ENCODE measurements at places on chromosomes 11 and 22.

DNA sequence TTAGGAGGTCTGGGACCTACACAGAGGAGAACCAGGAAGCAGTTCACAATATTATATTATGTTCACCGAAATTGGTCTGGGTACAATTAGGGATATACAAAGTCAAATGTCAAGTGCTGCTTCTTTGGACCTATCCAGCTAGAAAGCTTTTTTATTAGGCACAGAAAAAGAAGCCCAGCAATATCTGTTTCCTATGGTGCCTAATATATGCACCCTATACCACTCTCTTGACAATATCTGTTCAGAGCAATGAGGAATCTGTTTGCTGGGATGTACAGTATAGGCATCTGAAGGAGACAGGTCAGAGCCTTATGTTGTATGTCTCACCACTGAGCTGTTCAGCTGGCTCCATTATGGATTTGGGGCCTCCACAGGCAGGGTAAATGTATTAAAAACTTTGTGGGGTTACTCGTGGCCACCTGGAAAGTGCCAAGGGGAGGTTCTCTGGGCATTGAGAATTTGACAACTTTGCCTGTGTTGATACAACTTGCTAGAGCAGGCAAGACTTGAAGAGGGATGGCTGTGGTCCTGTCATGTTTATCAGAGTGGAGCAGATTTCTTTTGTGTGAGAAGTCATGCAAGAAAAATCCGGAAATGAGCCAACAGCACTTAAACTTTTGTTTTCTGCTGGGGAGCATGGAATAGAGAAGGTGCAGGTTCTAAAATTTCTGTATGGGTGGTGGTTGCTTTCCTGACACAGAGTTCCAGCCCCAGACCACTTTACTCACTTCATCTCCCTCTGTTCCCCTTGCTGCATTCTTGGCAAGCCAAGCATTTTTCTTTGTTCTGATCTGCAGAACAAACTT is 10.1 kb downstream of the STIM1 start:
- DNase-seq = no peak

GRCh38 chr11:86119077-86119476 is 50.2 kb upstream of the PICALM start:
- DNase-seq = no peak

GRCh38 chr11:34978236-34979191 is 62.1 kb downstream of the PDHX start:
- no peak for DNase-seq

- no peak for DNase-seq
Observed at GRCh38 chr11:14751975-14752407, 108.4 kb downstream of the PDE3B start.

DNA sequence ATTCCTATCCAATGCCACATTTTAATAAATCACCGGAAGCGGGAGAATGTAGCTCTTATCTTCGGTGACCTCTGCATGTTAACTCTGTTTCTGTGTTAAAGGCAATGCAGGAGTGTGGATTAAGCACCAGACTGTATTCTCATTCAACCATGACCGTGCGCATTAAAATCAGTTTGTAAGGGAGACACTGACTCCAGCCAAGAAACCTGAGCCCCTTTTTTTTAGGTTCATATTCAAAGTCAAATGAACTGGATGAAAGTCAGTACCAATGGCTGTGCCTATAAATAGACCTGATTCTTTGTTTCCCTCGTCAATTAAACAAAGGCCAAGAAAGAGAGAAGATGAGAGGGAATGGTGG is 32.2 kb downstream of the C11orf91 start:
- no peak for DNase-seq

DNA sequence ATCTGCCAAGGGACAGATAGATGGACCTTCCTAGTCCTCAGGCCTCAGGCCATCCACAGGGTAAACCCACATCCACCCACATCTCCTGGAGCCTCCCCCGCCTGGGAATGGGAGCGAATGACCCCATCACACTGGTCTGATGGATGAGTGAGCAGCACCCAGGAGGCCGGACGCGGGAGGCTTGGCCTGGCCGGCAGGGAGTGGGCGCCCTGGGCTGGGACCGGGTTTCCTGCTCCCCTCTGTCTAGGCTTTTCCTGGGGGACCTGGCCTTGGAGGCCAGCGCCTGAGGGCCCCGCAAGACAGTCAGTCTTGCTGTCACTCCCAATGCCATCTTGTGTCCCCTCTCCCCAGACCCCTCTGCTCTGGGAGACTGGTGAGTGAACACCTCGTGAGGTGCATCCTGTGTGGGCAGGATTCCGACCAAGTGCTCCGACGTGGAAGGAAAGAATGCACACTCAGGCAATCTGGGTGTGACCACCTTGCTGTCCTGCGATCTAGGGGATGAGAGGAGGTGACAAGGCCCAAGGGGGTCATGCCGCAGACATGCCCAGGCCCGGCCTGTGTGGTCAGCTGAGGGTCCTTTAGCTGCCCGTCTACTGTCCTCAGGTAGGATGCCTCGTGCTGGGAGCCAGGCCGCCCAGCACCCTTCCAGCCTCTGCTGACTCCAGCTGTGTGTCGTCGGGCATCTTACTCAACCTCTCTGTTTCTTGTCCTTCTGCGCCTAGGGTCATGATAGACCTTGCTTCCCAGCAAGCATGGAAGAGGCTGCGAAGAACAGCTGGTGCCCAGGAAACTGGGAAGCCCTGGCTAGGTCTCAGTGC is 26.5 kb upstream of the WNT7B start:
- no peak for DNase-seq

DNA sequence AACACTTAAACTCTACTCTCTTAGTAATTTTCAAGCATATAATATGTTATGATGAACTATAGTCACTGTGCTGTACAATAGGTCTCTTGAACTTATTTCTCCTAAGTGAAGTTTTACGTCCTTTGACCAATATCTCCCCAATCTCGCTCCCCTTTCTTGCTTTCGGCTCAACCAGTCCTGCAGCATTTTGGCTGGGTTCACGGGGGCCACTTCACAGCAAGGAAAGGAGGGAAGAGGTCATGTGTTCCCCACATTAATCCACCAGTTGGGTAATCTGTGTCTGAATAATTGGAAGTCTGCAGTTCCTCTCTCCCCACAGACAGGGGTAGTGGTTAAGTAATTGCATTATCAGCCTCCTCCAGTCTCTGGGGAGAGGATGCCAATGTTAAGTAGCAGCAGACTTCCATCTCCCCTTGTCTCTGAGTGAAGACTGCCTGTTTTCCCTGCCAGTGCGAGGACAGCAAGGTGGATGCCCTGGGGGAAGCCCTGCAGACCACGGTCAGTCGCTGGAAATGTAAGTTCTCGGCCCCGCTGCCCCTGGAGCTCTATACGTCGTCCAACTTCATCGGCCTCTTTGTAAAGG is 59.2 kb upstream of the CRTAM start:
- DNase-seq = no peak

DNA sequence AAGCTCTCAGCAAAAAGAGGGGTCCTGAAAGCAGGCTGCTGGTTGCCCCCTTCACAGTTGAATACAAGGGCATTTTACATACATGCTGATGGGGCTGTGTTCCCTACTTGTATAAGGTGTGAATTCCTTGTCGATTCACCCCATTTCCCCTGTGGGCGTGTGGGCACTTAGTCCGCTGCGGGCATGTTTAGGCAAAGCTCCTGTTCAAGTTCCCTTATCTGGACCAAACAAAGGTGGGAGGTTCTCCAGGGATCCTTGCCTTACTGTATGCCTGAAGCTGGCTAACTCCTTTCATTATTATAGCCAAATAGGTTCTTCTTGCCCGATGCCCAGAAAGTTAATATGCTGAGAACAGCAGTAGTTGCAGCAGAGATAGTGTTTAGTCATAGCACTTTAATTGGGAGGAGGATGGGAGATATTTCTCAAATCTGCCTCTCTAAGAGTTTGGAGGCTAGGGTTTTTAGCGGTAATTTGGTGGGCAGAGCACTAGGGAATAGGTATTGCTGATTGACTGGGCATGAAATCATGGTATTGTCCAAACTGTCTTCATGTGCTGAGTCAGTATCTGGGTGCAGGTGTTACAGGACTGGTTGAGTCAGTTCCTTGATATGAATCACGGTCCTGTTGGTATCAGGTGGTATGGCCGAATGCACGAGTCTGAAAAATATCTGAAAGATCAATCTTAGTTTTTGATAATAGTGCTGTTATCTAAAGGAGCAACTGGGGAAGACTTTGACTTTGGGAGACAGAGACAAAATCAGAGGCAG is 32.7 kb downstream of the METTL15 start:
- DNase-seq = no peak

- no peak for DNase-seq
Observed at GRCh38 chr22:39103431-39103830, 6.4 kb downstream of the APOBEC3H start.

DNA sequence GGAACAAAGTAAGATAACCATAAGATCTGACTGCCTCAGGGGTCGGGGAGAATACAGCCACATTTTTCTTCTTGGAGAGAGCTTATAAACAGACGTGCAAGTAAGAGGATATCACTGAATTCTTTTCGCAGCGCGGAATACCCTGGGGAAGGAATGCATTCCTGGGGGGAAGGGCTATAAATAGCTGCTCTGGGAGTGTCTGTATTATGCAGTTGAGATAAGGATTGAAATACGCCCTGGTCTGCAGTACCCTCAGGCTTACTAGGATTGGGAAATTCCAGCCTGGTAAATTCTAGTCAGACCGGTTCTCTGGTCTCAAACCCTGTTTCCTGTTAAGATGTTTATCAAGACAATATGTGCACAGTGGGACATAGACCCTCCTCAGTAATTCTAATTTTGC is 1491.7 kb upstream of the RAG2 start:
- DNase-seq = no peak

GRCh38 chr11:132782102-132782501 is 750.2 kb downstream of the OPCML start:
- DNase-seq = no peak

DNA sequence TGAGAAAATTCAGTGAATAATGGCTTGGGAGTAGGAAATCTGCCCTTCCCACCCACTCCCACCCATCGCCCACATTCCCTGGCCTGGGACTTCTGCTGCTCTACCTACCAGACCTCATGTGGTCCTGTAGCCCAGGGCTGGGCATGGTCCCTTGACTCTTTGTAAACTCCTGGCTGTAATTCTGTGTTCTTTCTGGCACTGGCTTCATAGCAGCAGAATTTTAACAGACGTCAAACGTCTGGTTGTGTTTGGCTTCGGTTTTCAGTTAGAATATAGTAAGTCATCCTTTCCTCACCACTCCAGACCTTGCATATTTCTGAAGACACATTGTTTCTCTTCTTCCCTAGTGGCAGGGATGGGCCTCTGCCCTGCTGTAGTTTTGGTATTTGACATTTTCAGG is 210.6 kb downstream of the CSNK2A3 start:
- no peak for DNase-seq

- no peak for DNase-seq
Observed at GRCh38 chr11:32033067-32033466, 57.8 kb upstream of the RCN1 start.

DNA sequence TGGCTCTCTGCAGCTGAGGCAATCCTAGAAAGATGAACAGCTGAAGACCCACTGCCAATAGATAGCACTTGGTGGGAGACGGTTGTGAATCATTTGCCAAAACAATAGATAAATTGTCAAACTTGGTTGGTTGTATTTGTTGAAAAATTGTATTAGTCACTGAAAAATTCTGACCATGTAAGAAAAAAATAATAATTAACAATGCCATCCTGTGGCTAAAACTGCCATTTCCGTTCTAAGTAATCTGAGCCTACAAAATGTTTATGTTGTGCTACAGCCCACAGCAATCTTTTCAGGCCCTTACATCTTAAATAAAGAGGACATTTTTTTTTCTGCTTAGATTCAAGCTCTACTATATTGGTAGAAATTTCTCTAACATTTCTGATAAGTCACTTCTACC is 103.2 kb upstream of the ANO3 start:
- no peak for DNase-seq

DNA sequence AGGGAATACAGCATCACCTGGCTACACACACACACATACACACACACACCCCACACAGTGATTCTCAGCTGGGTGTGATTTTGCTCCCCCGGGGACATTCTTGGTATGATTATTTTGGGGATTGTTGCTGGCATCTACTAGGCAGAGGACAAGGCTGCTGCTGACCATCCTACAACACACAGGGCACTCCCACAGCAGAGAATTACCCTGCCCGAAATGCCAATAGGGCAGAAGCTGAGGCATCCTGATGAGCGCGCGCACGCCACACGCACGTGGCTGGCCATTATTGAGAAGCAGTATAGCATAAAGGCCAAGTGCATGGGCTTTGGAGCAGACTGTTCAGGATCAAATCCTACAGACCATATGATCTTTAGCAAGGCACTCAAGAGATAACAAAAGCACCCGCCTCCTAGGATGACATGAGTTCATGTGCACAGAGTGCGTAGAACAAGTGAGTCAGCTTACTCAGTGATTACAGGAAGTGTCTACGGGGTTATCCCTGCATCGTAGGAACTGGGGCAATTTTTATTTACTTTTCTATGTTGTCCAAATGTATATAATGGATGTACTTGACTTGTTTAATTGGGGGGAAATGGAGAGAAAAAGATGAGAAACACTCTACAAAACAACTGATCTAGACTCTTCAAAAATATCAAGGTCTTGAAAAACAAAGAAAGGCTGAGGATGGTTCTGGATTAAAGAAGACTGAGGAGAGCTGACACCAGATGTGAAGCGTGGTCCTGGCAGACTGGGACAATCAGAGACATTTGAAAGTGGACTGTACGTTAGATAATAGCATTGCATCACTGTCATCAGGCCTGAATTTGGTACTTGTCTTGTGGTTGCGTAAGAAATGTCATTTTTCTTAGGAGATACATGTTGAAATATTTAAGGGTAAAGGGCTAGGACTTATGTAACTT is 7.2 kb upstream of the EHD1 start:
- peak; percentile 54 for DNase-seq

DNA sequence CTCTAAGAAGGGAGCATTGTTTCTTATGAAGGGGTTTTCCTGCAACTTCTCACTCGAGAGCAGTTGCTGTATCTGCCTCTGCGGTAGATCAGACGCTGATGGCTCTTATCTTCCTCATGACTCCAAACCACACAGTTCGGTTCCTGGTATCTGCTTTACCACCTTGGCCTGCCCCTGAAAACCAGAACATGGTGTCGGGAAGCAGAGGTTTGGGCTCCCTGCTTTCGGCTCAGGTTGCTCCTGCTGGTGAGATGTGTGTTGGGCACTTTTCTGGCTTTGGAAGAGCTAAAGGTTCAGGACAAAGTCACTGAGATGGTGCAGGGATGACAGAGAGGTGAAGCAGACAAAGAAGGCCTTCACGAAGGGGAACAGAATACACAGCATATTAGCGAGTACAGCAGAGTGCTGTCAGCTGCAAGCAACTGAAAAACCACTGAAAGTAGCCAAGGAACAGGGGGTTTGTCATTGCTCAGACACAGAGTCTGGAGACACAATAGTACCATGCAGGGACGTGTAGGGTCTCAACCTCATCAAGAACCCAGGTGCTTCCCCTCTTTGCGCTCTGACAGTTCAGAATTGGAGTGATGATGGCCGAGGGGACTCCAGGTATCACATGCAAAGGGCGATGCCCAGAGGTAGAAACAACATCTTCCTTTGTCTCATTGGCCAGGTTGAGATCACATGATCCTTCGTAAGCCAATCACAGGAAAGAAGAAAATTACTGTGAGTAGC is 11.9 kb upstream of the CSF2RB start:
- no peak for DNase-seq

DNA sequence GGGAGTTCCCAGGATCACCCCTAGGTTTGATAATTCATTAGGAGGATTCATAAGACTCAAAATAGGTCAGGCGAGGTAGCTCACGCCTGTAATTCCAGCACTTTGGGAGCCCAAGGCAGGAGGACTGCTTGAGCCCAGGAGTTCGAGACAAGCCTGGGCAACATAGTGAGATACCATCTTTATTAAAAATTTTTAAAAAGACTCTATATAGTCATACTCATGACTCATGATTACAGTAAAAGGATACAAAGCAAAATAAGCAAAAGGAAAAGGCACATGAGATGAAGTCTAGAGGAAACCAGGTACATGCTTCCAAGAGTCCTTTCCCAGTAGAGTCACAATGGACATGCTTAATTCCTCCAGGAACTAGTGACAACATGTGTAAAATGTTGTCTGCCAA is 13.9 kb upstream of the PTS start:
- no peak for DNase-seq
